ENCODE measurements at places on chromosomes 4 and X. TPM values are rescaled to one million over a fixed set of nuclear protein-coding genes. Genes with fewer than 3 reads are reported as not detected.

Gene PDHA1
- 69.2 TPM for total RNA-seq

Gene RHOXF2B
- total RNA-seq: 6.1 TPM

Gene WDR19
- 49.3 TPM for total RNA-seq

Gene ATOH1
- total RNA-seq: not detected

Gene MAGEA2
- 6.1 TPM for total RNA-seq

Gene GALNTL6
- 6.2 TPM for total RNA-seq

Gene FBXL5
- total RNA-seq: 149 TPM

Gene CRMP1
- 9.4 TPM for total RNA-seq
